ENCODE measurements at places on chromosomes 12 and 14.
A peak's percentile ranks its signal among the peaks of the same experiment; 100 is the strongest.

DNA sequence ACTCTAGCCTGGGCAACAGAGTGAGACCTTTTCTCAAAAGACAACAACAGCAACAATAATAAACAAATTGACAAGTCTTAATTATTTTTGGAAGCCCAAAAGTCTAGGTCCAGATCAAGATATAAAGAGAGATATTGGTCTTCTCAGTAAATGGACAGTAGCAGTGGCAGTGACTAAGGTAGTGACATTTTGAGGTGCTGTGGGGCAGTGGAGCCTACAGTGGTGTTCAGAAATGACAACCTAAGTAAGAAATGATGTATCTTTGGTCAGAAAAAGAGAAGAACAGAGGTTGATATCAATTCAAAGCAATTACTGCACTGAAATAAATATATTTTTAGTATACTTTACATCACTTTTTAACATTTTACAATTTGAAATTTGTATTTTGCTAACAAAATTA lies 20.7 kb downstream of the METTL25 start:
- DNase-seq: no peak

DNA sequence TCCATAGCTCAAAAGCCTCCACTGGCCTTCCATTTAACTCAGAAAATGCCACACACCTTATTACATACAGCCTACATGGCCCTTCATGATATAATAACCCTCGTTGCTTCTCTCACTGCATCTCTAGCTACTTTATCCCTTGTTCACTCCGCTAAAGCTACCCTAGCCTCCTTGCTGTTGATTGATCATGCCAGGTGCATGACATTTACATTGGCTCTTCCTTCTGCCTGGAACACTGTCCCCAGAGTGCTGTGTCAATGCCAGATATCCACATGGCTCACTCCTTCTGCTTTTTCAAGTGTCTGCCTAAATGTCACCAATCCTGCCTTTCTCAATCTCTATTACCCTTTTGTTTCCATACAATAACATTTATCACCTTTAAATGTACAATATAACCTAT lies 58.3 kb downstream of the CAND1 start:
- no peak for DNase-seq

DNA sequence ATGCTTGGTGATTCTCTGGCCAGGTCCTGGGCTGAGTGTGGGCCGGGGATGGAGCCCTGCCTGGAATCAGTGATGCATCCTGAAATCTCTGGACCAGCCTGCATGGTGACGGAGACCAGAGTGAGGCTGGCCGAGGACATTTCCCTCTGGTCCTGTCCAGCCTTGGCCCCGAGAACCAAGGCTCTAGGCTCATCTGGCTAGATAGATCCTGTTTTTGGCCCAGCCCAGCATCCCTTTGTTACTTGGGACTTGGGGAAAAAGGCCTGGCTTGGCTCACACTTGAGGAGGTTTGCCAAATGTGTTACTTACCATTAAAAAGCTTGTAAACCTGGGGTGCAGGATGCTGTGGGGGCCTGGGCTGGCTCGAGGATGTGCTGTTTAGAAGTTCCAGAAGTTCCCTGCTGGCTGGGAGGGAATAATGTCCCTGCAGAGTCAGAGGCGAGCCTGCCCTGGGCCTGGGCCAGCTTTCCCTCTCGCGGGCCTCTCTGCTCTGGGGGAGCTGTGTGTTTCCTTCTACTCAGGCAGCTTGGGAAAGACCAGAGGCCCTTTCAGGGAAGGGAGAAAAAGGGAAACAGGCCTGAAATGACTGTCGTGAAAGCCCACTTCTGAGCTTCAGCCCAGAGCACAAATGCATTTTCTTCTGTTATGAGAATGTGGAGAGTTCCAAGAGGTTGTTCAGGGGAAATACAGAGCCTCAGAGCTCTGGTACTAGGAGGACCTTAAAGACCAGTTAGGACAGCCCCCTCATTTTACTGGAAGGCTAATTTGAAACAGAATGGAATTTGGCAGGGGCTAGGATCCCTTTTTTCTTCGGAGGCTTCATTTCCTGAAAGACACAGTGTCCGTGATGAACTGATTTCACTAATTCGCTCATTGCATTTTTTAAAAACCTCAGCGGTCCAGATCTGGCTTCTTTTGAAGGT lies 47.2 kb upstream of the CTDSP2 start:
- peak; percentile 37 for DNase-seq

DNA sequence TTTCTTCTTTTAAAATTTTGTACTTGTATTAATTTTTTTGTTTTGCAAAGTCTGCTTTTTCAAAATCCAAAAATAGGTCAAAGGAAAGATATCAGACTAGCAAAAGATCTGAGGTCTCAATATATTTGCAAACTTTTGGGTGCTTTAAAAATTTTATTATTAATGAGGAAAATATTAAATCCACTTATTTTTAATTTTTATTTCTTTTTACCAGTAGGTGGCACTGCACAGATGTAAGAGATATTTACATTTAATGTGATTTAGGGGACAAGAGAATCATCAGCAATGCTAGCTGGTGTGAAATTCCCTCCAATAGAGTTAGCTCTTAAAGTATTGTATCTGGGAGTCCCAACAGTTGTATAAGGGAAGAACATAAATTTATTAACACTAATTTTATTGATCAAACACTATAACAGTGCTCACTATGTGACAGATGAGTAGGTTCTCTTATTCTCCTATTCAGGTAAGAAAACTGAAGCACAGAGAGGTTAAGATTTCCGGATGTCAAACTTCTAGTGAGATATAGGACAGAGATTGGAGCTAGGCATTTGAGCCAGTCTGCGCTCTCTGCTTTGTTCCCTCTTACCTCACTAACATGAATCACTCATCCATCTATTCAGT lies 30.5 kb downstream of the ALX1 start:
- DNase-seq: peak; percentile 23

- no peak for DNase-seq
Observed at GRCh38 chr14:22837114-22837749, 847 bp downstream of the MMP14 start.

GRCh38 chr12:32448586-32448985 lies 49.2 kb downstream of the FGD4 start:
- no peak for DNase-seq

DNA sequence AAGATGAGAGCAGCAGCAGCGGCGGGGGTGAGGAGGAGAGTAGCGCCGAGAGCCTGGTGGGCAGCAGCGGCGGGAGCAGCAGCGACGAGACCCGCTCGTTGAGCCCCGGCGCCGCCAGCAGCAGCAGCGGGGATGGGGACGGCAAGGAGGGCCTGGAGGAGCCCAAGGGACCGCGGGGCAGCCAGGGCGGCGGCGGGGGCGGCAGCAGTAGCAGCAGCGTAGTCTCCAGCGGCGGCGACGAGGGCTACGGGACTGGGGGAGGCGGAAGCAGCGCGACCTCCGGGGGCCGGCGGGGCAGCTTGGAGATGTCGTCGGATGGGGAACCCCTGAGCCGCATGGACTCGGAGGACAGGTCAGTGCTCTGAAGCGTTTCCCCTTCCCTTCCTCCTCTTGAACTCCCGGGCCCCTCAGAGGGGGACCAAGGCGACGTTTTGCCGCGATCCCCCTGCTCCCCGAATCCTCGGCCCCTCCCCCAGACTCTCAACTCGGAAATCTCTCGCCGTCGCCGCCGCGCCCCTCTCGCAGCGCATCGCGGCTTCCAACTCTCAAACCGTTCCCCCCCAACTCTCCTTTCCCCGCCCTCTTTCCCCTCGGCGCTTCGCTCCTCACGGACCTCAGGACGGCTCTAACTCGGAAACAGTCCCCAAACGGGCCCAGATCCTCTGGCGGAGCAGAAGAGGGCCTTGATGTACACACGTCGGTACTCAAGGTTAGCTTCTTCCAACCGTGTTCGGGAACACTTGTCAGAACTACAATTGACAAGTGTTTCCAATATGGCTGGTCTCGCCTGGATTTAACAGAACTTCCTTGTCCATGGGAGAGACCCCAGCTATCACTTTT lies 947 bp downstream of the AEBP2 start:
- DNase-seq: peak; percentile 82

DNA sequence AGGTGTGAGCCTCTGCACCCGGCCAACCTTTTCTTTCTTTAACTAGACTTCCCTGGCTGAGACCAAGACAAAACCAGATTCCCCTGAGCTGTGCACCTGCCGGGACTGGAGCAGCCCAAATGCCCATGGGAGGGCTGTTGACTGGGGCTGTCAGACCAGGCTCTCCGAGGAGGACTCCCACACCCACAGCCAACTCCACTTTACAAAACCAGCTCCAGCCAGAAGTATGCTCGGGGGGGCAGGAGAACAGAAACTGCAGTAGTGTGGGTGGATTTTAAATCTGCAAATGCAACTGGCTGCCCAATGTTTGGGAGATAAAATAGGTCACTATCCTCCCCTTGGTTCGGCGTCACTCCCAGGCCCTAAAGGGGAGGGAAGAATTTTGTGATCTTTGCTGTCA lies 78.5 kb downstream of the VCPKMT start:
- DNase-seq: no peak

- DNase-seq: no peak
Observed at GRCh38 chr14:50039734-50040400, 76.5 kb downstream of the VCPKMT start.

GRCh38 chr12:85794531-85794930 lies 41.7 kb downstream of the RASSF9 start:
- DNase-seq: no peak

DNA sequence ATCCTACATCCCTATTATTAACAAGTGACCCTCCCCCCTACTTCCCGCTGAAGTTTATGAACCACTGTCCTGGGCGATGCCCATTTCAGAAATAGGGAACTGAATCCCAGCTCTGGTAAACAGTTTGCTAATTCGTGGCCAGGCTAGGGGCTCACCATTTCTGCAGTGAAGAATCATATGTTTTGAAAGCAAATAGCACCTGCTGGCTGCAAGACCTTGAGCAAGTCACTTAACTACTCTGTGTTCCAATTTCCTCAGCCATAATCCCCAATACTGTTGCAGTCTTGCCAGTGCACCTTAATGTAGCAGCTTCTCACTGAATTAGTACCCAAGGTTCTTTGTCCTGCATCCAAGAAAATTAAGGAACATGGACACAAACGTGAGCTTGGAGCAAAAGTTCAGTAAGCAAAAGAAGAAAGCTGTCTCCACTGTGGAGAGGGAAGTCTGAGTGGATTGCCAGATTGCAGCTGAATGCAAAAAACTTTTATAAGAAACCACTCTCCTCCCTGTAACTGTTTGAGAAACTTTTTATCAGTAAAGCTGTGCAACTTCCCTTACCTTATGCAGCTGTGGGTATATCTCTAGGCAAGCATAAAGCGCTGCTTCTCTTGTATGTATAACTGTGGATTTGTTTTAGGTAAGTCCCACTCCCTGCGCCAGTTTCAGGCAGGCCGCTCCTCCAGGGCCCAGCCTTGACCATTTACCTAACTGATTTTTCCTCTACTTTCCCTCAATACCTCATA lies 824 bp downstream of the OAS1 start:
- no peak for DNase-seq

DNA sequence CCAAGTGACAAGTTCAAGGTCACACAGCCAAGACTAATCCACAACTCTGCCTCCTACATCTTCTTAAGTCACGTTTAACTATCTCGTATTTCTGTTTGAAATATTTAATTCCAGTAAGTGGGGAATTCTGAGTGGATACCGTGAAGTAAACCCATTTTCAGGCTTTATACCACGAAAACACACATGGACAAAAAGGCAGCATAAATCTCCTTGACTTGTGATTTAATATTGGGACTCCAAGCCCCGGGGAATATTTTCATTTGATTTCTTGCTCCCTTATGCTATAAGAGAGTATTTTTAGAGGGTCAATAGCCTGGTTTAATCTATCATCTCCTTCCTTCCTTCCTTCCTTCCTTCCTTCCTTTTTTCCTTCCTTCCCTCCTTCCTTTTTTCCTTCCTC lies 716.7 kb downstream of the VRK1 start:
- DNase-seq: no peak

DNA sequence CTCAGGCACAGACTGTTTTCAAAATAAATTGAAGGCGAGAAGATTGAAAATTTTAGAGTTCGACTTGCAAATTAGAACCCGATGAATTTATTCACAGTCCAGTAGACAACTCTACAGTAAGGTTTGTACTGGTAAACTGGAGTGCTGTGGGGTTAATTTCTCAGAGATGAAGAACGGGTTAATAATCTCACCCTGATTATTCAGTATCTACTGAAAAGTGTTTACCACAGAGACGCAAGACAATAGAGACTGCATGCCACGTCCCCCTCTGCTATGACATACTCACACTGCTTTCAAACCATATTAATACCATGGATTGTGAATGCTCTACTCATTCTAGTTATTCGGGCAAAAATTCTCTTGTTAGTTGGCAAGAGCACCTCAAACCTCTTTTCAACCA lies 36.1 kb downstream of the CFL2 start:
- DNase-seq: no peak

GRCh38 chr12:20527417-20528163 lies 159.3 kb downstream of the PDE3A start:
- no peak for DNase-seq

- DNase-seq: no peak
Observed at GRCh38 chr12:94622475-94622874, 27.9 kb downstream of the TMCC3 start.

GRCh38 chr12:49478949-49479664 lies 59.7 kb upstream of the KCNH3 start:
- no peak for DNase-seq

DNA sequence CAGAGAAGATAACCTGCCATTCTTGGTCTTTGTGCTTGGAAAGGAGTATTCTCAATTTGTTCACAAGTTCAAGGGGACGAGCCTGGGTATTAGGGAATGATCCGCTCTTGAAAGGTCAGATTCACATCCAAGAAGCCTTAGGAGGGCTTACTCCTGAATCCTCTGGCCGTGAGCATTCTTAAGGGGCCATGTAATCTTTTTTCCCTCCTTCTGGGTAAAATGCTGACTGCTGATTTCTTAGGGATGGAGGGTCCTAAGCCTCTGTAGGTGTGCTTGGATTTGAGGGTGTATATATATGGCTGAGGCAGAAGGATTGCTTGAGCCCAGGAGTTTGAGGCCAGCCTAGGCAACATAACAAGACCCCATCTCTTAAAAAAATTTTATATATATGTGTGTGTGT lies 149.1 kb downstream of the TSPAN9 start:
- DNase-seq: no peak

GRCh38 chr12:44748950-44749468 lies 127.1 kb downstream of the NELL2 start:
- no peak for DNase-seq

- peak; percentile 40 for DNase-seq
Observed at GRCh38 chr14:53432378-53432802, 279.3 kb upstream of the DDHD1 start.

DNA sequence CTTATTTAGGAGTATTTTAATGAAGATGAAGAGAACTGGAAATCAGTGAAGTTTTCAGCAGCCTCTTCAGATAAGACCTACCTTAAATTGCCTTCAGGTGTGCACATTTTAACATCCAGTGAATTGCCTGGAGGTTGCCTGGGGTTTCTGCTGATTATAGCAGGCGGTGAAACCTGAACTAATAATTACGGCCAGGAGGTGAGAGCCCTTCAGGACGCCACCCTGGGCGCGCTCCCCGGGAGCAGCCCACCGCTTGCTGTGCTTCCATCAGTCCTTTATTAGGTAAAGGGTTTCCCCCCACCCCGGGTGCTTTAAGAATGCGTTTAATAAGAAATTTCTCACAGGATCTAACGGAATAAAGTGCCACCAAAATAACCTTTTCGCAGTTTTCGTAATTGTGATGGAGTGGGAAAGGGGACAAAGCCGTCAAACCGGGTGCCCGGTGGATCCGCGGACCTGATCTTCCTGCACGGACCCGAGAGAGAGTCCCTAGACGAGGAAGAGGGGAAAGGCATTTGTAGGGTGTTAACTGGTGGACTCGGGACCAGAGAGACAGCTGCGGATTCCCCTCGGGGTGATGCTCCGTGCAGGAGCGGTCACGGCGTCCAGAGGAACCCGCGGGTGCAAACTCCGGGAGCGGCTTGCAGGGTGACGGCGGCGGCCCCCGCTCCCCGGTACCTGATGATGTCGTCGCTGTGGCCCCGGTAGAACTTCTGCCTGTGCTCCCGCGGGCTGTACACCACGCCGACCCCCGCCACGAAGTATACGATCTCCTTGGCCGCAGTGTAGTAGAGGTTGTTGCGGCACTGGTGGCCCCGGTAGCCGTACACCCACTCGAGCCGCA lies 902 bp downstream of the EML5 start:
- peak; percentile 19 for DNase-seq

All from HAP-1 (cell line).